ENCODE measurements at places on chromosomes 16 and 17.

- no peak for DNase-seq
These were observed 579.7 kb downstream of the CDH13 start for GRCh38 chr16:83206426-83206825.

DNA sequence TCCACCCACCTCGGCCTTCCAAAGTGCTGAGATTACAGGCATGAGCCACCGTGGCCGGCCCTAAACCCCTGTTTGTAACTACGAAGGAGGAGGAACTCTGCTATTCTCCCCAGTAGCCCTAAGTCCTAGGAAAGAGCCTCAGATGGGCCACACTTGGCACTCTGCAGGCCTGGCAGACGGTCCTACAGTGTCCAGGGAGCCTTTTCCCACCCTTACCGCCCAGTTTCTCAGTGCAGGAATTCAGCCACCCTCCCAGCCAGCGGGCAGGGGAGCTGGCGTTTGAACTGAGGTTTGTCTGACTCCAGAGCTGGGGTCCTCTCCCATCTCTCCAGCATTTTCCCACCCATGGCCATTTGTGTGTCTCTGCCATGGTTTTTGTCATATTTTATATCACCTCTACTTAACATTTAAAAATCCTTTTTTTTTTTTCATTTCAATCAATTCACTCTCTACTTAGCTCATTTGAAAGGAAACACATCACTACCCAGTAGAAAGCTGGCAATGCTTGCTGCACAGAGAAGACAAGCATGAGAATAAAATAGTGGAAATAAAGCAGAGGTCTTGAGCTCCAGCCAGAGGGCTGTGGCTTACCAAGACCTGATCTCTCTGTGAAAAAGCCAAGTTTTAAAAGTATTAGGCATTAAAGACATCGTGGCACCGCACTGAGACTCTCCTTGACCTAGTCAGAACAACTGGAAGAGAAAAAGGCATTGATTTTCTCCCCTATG is 34.9 kb downstream of the BCO1 start:
- peak; percentile 36 for DNase-seq

DNA sequence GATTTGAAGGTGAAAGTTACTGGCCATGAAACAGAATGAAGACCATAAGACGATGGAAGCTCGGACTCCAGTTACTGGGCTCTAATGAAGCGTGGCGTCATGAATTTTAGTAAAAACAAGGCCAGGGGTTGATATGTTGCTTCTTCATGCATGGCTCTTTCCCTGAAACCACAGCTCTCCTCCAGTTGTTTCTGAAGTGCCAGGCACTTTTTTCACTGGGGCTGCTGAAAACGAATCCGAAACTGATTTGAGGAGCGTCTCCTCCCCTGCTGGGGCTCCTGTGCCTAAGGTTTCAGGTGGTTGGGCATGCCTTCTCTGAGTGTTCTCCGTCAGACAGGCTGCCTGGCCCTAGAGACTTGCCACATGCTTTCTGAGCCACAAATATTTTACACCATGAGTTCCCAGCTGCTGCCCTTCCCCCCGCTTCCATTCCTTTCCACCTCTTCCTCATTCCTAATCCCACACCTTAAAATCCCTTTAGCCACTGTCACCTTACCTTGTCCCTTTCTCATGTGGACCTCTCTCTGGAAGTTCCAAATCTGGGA is 3.7 kb upstream of the MYL4 start:
- DNase-seq, result no peak

- no peak for DNase-seq
These were observed 13.1 kb downstream of the ADCY7 start for GRCh38 chr16:50279504-50279865.

DNA sequence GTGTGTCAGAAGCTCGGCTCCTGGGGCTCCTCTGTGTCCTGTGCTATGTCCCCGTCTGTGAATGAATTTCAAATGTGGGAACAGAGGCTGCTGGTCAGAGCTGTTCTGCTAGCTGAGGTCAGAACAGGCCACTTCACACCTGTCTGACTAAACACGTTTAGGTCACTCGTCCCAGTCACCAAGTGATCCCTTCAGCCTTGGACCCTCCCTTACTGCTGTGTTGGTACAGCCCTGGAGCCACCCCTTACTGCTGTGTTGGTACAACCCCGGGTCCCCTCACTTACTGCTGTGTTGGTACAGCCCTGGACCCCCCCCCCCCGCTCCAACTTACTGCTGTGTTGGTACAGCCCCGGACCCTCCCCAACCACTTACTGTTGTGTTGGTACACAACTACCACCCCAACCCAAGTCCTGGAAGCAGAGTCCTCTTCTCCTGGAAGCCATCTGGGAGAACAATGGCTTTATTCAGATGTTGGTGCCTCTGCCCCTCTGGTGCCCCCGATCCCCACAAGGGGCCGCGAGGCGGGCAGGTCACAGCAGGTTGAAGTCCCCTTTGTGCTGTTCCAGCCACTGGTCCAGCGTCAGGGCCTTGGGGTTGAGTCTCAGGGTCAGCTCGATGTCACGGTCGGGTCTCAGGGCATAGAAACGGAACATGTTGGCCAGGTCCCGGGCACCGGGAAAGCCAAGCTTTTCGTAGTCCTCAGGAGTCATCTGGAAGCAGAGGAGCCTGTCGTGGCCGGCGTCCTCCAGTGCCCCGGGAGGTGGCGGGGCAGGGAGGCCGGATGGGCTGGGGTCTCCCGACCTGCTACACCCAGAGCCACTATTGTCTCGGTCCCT is 13.0 kb downstream of the NMRAL1 start:
- no peak for DNase-seq

DNA sequence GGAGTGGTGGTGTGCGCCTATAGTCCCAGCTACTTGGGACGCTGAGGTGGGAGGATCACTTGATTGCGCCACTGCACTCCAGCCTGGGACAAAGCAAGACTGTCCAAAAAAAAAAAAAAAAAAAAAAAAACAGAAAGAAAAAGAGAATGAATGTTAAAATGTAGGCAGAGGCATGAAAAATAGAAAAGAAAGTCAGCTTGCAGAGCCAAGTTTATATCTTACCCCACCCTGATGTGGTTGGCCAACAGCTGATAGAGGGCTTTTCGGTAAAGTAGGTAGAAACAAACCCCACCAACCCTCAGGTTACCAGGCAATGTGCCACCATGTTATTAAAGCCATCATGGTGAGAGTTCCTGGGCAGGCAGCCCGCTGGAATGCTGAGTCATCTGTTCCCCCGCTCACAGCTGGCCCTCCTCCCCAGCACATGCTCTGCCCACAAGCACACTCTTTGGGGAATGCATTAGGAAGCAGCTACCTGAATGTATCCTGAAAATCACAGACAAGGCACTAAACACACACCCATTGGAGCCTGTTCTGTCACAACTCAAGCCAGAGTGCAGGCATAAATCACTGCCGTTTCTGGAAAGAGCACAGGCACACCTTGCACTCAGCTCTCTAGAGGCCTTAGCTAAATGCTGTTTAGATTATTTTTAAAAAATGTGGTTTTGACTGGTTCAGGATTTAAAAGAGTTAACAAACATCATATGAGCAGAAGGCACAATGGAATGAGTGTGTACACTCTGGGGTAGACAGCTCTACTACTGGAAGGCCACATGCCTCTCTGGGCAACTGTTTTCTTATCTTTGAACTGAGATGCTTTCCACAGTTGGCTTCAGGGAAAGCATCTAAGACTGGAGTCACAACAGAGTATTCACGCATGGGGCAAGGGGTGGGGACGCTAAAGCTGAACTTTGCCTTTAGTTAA is 128.5 kb downstream of the PARN start:
- peak; percentile 13 for DNase-seq

DNA sequence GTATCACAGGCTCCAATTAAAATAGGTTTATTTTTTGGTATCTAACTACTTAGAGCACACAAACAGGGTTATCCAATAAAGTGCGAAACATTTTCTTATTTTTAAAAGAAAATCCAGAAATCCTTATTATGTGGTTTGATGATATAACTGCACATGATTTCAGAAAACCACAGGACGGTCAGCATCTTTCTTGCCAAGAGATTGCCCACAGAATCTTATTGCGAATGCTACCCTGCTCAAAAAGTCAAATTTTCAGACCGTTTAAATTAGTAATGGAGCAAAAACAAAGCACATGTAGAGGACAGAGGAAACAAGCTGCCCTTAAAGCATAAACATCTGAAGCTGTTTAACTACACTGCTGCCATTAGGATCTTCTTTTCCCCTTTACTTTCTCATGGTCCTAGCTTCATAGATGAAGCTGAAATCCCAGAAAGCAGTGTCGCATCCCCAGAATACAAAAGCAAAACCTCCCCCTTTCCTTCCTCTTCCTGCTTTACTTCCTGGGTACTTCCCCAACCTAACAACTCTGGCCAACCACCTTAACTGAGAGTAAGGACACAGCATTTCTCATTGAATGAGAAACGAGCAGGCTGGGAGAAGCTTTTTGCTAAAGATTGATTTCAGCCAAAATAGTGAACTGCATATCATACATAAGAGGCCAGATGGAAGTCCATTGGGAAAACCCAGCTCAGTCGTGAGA is 43.7 kb downstream of the CMTM4 start:
- DNase-seq, result no peak

GRCh38 chr17:77704048-77704815 is 254.3 kb upstream of the TNRC6C start:
- no peak for DNase-seq

DNA sequence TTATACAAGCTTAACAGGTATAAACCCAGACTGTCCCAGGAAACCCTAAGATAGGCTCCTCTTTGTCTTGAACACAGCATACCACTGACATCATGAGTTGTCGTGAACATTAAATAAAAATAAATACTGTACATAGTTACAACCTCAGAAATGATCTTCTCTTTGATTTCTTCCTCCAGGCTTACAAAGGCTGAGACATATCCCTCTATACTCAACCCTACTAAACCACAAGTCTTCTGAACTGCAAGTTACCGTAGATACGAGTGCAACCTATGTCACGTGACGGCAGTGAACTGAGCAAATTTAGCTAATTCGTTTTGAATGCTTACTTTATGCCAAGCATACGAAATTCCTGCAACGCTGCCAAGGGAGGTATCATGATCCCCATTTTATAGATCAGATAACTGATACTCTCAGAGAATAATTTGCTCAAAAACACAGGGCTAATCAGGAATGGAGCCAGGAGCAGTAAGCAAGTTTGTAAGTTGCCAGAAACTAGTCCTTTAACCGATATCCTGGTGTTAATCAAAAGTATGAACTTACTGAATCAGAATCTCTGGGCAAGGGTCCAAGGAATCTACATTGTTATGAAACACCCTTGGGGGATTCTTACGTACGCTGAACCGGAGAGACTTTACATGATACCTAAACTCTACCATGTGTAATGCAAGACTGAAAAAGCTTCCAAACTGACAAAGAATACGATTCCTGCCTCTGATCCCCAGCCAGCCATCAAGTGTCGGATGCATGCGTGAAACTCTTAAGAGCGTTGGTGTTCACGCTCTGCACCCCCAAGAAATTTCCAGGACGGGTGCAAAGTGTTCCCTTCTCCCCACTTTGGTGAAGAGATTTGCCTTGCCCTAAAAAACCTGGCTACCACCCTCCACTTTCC is 106.2 kb downstream of the XYLT1 start:
- DNase-seq, result no peak

GRCh38 chr17:82914375-82914774 is 74.6 kb upstream of the ZNF750 start:
- no peak for DNase-seq

- no peak for DNase-seq
These were observed 6.5 kb upstream of the CAPNS2 start for GRCh38 chr16:55559933-55560516.

GRCh38 chr17:56141046-56141839 is 12.0 kb upstream of the ANKFN1 start:
- DNase-seq, result no peak

- no peak for DNase-seq
These were observed 45.1 kb downstream of the SOX9 start for GRCh38 chr17:72165867-72166439.

- DNase-seq, result no peak
These were observed 788 bp upstream of the EXOC3L1 start for GRCh38 chr16:67190448-67191399.

- DNase-seq, result no peak
These were observed 9.5 kb upstream of the ZNF750 start for GRCh38 chr17:82849076-82849945.

GRCh38 chr17:52505601-52506000 is 347.1 kb upstream of the CA10 start:
- DNase-seq, result no peak

DNA sequence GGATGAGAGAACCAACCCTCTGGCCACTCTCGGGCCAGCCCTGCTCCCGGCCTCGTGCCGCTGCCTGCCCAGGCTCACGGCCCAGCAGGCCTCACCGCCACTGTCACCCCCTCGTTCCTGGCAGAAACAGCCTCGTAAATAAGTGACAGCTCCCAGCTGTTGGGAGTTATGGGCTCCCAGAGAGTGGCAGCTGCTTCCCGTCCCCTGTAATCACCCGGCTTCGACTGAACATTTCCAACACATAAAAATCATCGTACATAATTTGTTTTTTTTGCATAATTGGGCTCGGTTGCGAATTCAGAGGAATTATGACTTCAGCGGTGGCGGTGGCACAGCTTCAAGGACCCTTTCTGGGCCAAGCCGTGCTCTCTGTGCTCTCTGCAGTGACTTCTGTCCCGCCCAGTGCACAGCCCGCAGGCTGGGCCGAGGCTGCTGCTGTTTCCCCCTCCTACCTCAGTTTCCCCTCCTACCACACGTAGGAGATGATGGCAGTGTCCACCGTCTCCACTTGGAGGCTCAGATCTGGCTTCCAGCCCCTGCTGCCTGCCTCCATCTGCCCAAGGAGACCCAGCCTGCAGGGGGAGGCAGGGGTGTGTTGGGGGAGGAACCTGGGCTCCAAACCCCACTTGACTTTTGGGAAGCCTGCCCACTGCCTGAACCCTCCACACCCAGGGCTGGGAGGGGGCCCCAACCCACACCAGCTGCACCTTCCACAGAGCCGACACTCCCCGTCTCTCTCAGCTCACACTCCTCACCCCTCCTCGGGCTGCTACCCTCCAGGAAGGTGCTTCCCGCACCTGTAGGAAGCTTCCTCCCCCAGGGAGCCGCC is 84.9 kb downstream of the RTN4RL1 start:
- no peak for DNase-seq

DNA sequence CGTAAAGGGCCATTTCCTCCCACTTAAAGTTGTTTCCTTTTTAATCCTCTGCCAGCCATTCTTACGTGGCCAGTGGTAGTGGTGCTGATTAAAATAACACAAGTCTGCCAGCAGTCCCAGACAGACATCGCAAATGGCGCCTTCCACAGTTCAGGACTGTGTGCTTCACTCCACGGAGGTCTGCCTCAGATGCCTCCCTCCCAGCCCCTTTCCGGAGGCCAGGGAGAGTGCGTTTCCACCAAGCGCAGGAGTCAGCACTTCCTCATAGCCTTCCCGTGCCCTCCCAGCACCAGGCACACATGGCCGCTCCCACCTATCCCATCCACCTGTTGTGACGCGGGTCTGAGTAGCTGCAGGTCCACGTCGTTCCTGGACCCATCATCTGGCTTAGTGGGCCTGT is 205.6 kb downstream of the RPTOR start:
- DNase-seq, result no peak

GRCh38 chr17:38709864-38710603 is 5.0 kb downstream of the MLLT6 start:
- no peak for DNase-seq
